ELR (cell line): ENCODE measurements at places on chromosomes 11 and 22.
A peak's percentile ranks its signal among the peaks of the same experiment; 100 is the strongest.

DNA sequence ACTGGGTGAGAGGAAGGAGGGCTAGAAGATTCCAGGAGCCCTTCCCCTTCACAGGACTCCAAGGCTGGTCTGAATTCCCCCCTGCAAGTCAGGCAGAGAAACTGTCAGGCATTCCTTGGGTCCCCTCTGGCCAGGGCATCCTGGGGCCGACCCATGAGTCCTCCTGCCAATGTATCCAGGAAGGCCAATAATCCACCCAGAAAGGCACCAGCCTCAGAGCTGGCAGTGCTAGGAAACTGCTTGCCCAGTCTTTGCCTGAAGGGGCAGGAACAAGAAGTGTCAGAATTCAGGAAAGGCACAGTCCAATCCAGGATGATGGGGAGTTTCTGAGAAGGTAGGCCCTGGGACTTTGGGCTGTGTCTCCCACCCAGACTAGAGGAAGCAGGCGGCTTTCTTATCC is 41.0 kb downstream of the BUD13 start:
- DNase-seq = no peak

DNA sequence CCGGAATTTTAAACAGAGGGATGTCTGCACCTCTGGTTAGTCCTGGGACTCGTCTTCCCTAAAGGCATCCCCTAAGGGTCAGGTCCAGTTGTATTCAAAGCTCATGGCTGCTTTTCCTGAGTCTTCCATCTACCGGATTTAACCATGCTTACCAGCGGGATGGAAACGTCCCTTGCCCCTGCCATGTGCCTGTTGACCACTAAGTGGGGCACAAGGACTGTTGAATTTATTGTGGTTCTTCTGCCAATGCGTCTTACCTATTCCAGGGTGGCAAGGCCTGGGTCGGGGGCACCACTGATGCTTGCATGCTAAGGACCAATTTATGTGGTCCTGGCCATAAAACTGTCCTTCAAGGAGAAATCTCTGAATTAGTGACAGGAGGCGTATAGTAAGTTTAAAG is 25.6 kb downstream of the ANKRD42 start:
- peak; percentile 15 for DNase-seq

- no peak for DNase-seq
These were observed 2.5 kb downstream of the LARGE2 start for GRCh38 chr11:45924927-45925326.

GRCh38 chr11:13003736-13004493 is 5.2 kb upstream of the RASSF10 start:
- no peak for DNase-seq

GRCh38 chr22:32248276-32248675 is 6.9 kb downstream of the SLC5A4 start:
- DNase-seq = no peak

DNA sequence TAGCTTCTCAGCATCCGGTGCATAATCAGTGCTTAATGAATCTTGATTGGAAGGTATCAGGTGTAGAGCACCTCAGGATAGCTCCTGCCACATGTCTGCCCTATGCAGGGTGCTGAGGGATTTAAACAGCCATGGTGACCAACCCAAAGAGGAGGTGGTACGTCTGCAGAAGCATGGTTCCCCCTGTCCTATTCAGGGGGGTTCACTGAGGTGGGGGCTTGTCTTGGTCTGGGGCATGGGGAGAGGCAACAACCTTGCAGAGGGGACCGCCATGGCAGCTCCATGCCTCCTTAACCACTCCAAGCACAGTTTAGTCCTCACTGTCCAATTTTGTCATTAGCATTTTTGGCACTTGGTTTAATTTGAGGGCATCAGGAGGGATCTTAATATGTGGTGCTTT is 24.9 kb downstream of the UBE2L3 start:
- DNase-seq = no peak

DNA sequence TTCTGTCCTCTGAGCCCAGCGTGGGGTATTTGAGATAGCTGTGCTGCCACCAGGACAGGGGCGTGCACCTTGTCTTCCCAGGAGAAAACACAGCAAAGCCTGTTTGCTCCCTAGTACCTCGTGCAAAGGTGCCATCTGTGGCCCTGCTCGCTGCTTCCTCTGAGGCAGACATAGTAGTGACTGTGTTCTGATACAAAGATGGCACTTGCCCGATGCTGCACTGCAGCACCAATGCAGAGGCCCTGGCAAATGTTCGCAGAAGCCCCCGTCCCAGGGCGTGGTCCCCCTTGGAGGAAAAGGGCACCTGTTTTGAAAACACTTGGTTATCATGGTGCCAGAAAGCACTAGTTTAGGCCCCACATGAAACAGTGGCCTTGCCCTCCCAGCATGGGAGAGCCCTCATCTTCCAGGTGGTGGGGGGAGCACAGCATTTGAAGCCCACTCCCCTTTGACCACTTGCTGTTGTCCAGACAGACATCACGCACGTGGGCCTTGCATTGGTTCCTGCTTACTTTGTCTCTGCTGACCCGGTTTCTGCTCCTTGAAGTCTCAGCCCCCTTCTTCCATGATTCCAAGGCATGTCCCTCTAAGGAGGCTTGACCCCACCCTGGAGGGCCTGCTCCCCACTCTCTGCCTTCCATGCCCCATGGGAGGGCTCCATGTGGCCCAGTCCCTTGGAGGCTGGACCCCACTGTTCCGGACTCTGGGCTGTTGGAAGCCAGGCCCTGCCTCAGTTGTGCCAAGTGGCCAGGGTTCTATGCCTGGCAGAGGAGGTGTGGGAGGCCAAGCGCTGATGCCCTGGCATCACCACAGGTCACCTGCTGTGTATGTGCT is 109.4 kb downstream of the KCNQ1OT1 start:
- DNase-seq = no peak

DNA sequence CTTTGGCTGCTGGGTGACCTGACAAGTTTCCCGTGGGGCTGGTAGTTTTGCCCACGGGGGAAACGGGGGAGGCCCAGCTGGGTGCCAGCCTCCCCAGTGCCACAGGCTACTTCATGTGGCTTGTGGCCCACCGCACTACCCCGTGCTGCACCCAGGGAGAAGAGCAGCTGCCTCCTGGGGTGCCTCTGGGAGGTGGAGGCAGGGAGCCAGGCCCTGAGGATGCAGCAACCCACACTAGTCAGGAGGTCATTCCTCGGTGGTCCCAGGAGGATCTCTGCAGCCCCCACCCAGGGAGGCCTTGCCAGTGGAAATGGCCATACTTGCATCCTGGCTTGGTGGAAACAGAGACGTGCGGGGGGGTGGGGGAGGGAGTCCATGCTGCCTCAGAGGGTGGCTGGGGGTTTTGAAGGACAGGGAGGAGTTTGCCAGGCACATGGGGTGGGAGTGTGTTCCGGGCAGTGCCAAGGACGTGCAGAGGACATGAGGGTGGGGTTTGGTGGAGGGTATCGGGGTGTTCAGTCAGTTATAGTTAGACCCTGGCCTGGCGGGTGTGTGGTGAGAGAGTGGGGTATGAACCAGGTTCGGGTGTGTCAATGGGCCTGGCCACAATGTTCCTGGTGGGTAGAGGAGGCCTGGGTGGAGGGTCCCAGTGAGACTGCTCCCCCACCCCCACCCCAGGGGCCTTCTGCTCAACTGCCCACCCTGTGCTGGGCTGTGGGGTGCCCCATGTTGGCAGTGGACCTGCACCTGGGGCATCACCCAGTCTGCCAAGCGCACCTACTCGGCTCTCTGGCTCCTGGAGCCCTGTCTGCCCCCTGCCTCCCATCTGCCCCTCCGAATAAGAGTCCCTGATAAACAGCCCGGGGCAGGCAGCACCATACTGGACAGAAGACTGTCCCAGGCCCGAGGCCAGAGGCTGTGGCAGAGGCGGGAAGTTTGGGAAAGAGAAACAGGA is 3.8 kb downstream of the PIM3 start:
- no peak for DNase-seq

DNA sequence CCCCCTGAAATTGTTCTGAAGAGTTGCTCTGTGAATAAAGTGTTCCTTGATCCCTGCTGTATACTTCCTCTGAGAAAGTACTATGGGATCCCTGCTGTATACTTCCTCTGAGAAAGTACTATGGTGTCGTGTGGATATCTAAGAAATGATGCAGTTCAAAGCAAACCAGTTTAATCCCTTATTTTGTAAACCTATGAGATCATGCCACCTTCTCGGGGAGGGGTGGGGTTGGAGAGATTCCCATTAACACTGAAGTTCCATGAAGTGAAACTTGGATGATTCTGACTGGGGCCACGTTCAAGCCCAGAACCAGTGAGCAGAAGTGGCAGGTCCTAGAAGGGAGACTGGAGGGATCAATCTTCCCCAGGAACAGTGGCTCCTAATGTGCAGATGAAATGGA is 13.0 kb upstream of the TP53AIP1 start:
- DNase-seq = no peak

GRCh38 chr11:44475114-44475686 is 90.3 kb upstream of the CD82 start:
- DNase-seq = no peak

DNA sequence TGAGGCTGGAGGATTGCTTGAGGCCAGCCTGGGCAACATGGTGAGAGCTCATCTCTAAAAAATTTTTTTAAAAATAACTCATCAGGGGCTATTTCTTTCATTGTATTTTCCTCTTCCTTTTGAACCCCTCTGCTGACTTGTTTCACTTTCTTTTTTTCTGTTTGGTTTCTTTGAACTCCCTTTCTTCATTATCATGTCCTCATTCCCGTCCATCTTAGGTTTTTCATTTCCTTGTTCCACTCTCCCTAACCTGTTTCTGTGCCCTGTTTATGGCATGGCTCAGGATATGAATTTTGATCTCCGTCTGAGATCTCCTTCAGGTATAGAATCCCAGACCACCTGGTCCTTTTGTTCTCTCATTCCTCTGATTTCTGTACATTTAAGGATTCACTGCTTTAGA is 12.5 kb downstream of the MARK2 start:
- no peak for DNase-seq

- DNase-seq = peak; percentile 99
These were observed 2.9 kb upstream of the FOSL1 start for GRCh38 chr11:65903068-65903481.

DNA sequence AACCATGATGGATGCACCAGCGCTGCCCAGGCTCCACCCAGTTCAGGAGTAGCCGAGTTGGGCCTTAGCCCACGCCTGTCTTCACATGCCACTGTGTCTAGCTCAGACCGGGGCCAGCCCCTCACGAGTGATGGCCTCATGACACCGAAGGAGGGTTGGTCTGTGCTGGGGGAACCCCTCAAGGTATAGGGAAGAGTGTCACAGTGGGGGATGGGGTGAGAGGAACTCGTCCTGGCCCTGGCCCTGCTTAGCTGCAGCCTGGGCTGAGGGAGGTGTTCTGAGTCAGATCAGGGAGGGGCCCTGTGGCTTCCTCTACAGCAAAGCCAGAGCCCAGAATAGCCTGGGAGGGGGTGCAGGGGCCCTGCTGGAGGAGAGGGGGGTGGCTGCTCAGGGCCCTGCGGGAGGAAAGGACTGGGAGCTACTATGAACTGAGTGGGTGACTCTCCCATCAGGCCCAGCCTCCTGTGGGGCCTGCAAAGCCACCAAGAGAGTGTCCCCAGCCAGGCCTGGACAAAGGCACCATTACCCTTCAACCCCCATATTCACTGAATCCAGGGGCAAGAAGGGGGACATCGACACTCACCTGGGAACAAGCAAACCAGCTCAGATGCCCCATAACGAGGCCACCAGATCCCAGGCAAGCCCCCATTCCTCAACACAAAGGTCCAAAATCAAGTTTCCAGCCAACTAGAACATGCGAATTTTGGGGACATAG is 41.2 kb downstream of the IGLL5 start:
- peak; percentile 16 for DNase-seq

- no peak for DNase-seq
These were observed 18.5 kb upstream of the BAIAP2L2 start for GRCh38 chr22:38129021-38129420.

DNA sequence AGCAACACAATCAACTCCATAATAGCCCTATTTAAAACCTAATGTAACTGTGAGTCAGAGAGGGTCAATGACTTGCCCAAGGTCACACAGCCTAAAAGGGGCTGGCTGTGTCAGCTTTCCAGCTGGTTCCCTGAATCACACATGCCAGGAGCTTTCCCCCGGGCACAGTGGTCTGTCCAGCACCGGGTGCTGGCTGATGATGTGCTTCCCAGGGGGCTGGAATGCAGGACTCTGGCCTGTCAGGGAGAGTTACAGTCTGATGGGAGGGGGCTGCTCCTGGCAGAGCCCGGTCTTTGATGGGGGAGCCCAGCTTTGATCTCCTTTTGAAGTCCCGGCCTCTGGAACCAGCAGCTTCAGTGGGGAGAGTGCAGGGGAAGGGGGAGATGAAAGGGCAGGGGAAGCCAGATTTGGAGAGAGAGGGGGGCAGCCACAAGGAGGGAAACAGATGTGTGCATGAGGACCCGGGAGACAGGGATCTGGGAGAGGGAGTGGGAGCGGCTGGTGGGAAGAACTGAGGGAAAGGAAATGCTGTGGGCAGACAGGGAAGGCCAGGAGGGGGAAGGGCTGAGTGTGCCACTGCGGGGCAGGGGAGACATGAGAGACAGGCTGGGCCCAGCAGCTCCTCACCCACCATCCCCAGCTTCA is 102.7 kb downstream of the NECTIN1 start:
- DNase-seq = peak; percentile 10
